ENCODE measurements at places on chromosomes 13 and 19.

GRCh38 chr19:21335721-21336120 is 6.5 kb upstream of the ZNF708 start:
- DNase-seq, result no peak

DNA sequence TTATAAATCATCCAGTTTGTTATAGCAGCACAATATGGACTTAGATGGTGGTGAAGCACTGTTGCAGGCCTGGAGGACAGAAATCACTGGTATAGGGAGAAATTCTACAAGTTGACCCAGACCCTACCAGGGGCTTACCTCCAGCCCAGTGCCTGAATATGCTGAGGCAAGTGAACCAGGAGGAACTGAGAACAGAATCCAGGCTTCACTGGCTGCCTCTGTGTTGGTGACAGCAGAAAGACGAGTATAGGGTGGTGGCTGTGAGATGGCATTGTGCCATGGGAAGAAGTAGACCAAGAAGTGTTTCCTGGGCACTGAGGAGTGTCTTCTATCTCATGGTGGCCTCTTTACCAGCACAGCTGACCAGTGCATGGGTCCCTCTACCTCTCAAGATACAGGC is 15.9 kb upstream of the EID2 start:
- no peak for DNase-seq

- DNase-seq, result no peak
These were observed 328.0 kb upstream of the ZNF507 start for GRCh38 chr19:32017176-32017953.

GRCh38 chr13:29509999-29510589 is 85.4 kb downstream of the SLC7A1 start:
- DNase-seq, result peak; percentile 34

DNA sequence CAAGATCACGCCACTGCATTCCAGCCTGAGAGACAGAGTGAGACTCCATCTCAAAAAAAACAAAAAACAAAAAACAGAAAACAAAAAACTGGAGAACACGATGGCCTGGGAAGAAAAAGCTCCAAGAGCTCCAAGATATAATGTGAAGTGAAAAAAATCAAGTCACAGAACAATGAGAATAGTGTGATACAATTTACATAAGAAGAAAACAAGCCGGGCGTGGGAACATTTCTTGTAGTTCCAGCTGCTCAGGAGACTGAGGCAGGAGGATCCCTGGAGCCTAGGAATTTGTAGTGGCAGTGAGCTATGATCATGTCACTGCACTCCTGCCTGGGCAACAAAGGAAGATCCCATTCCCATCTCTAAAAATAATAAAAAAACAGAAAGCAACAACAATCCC is 8.5 kb upstream of the LMTK3 start:
- DNase-seq, result no peak

GRCh38 chr19:43760941-43761340 is 6.2 kb upstream of the SMG9 start:
- no peak for DNase-seq
